ENCODE measurements at places on chromosomes 6 and 20.

- DNase-seq = no peak
Measured at GRCh38 chr6:144710207-144710606, 425.1 kb downstream of the UTRN start.

- DNase-seq = no peak
Measured at GRCh38 chr6:21325201-21325856, 268.2 kb upstream of the SOX4 start.

GRCh38 chr6:15346315-15346714 is 100.4 kb downstream of the JARID2 start:
- DNase-seq = no peak

- DNase-seq = no peak
Measured at GRCh38 chr6:167700199-167700598, 126.5 kb upstream of the AFDN start.
